ENCODE measurements at places on chromosomes 4 and X.

- DNase-seq = no peak
These were observed 2.2 kb downstream of the TREX2 start for GRCh38 chrX:153443476-153444332.

GRCh38 chr4:20916106-20916505, 215.8 kb downstream of the PACRGL start:
- peak; percentile 4 for DNase-seq

DNA sequence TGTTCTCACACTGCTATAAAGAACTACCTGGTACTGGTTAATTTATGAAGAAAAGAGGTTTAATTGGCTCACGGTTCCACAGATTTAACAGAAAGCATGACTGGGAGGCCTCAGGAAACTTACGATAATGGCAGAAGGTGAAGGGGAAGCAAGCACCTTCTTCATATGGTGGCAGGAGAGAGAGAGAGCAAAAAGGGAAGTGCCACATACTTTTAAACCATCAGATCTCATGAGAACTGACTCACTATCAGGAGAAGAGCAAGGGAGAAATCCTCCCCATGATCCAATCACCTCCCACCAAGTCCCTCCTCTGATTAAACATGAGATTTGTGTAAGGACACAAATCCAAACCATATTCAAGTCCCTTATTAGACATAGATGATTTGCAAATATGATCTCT, 12.3 kb upstream of the RAP2C start:
- no peak for DNase-seq

DNA sequence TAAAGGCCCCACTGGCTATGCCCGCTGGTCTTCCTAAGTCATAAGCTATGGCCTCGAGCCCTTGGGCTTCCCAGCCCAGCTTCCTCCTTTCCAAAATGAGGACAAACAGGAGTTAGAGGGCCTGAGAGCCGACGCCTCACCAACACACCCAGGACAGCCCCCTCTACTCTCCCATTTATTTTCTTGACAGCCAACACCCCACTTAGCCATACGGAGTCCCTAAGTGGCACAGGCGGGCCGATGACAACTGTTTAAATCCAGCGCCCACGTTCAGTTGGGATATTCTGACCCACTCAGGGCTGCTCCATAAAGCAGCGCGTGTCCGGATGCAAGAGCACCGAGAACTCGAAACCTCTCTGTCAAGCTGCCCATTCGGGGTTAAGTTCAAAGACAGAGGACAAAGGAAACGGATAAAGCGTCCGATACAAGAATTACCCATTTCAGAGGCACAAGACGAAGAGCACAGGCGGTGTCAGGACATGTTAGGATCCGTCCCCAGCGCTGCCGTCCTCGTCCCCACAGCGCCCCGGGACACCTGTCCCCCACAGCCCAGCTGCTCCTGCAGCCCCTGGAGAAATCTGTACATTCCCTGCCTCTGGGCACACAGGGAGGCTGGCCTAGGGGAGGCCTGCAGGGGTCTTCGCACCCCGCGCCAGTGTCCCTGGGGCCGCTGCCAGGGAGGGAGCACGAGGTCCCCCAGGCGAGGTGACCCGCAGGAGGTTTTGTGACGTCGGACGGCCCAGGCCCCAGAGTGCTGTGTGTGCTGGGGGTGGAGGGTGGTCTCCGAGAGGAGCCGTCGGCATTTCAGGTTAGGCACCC, 1.2 kb downstream of the PRKX start:
- DNase-seq = no peak

DNA sequence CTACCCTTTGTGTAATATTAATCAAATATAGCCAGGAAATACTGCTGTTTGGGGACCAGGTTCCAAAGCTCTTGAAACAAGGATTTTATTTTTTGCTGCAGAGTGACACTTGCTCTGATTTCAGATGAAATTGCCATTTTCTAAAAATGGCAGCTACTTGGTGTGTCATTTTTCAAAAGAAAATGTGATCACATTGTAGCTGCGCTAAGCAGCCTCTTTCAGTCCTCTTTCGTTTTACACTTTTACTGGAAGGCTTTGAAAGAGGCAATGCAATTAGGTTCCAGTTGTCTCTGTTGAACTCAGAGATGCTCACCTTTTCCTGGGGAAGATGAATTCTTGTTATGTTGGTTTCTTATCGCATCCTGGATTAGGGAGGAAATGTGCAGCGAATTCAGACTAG, 85.1 kb downstream of the CT47B1 start:
- DNase-seq = no peak

- no peak for DNase-seq
These were observed at the start of gene POF1B for GRCh38 chrX:85379174-85379907. Gene POF1B, minus strand, starts transcription at chrX:85379665. Its CDS starts 211 bp downstream, at chrX:85379454.

GRCh38 chr4:150005537-150005936, 72.7 kb upstream of the DCLK2 start:
- DNase-seq = no peak

- no peak for DNase-seq
These were observed 591.5 kb upstream of the PITX2 start for GRCh38 chr4:111214371-111214770.

- no peak for DNase-seq
These were observed 57.3 kb upstream of the FSTL5 start for GRCh38 chr4:162221148-162221547.

DNA sequence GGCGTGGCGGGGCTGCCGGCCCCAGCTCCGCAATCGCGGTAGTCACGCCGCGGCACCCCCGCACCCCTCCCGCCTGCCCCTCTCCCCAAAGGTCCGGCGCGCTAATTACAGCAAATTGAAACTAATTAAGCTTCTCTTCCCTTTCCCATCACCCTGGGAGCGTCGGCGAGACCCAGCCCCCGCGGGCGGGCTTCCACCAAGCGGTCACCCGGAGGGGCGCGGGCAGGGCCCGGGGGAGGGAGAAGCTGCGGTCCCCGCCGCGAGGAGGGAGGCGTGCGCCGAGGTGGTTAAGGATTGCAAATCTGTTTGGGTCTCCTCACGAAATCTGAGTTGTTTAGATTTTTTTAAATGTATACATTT, 13.1 kb downstream of the ARX start:
- DNase-seq = no peak

DNA sequence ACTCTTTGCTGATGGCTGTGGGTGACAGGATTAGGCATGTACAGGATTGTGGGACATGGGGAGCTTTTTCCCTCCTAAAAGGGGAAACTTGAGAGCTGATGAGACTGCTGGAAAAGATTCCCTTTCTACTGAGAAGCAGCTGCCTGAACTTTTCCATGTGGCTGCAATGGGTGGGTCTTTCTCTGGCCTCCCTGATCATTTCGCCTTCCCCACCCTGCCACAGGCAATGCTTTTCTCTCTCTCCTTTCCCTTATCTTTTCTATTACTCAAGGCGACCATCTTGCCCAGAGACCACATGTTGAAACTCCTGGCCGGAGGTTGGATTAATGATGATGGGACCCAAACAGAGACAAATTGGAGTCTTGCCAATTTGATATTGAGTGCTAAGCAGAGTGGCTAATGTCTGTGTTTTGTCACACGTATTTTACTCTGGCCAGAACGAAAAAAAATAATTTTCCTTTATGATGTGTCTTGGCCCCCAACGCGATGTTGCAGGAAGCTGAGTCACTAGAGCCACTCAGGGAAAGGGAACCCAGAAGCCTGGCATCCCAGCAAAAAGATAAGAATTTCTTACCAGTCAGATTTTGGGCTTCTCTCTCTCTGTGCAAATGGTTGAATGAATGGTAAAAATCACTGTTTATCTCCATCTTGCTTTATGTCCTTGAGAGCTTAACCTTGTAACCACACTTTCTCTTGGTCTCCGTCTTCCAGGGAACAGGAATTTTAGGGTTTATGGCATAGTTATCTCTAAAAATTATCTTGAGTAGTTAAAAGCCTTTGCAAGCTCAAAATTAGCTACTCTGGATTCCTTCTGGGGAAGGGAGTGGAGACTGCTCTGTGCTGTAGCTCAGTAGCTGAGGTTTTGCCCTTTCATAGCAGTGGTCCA, 19.4 kb upstream of the ATP8A1 start:
- no peak for DNase-seq

DNA sequence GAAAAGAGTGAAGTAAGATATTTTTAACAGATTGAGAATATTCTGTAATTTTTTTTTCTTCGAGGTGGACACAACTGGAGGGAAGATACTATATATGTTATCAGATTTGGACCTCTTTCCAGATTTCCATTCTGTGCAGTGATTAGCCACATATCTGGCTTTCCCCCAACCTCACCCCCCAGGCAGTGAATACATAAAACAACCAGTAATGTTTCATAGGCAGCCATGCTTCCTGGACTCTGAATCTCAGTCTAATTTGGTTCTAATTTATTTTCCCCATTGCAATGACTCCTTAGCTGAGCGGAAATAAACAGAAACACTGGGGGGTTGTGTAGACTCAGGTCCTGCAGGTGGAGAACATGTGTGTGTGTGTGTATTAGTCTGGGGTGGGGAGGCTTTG, 226.5 kb downstream of the FBXW7 start:
- no peak for DNase-seq

Data from activated naive CD8-positive, alpha-beta T cell treated with anti-CD3 and anti-CD28 coated beads, Interleukin-2, amount 50 U/mL, for 24 hours (primary cell).